ENCODE measurements at places on chromosomes 3 and 15.

- peak; percentile 65 for DNase-seq
Observed at GRCh38 chr3:81764665-81765064, 3.2 kb upstream of the GBE1 start.

- peak; percentile 46 for DNase-seq
Observed at GRCh38 chr15:70617076-70617910, 146.1 kb downstream of the UACA start.

DNA sequence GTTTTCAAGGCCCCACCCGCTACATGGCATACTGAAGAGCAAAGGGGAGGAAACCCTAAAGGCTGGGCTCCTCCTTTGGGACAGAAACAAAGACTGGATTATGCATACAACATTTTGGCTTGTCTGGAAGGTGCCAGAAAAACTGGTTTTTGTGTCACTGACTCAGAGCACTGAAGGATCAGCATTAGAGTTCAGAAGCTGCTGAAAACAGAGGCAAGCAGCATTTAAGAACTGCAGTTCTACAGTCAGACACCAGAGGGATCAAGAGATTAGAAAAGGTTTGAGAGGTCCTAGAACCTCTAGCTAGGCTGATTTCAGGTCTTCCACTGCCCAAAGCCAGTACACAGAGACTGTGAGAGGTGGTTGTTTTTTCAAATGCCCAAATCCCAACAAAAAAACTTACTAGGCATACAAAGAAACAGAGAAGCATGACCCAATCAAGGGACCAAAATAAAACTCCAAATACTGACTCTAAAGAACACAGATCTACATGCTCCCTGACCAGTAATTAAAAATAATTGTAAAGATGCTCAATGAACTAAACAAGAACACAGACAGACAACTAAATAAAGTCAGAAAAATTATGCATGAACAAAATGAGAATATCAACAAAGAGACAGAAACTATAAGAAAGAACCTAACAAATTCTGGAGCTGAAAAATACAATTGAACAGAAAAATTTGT, 91.2 kb downstream of the SENP2 start:
- peak; percentile 77 for DNase-seq

- no peak for DNase-seq
Observed at GRCh38 chr3:94614192-94614591, 551.3 kb downstream of the NSUN3 start.

- DNase-seq = peak; percentile 74
Observed at GRCh38 chr3:195172039-195172684, 98.8 kb downstream of the XXYLT1 start.

DNA sequence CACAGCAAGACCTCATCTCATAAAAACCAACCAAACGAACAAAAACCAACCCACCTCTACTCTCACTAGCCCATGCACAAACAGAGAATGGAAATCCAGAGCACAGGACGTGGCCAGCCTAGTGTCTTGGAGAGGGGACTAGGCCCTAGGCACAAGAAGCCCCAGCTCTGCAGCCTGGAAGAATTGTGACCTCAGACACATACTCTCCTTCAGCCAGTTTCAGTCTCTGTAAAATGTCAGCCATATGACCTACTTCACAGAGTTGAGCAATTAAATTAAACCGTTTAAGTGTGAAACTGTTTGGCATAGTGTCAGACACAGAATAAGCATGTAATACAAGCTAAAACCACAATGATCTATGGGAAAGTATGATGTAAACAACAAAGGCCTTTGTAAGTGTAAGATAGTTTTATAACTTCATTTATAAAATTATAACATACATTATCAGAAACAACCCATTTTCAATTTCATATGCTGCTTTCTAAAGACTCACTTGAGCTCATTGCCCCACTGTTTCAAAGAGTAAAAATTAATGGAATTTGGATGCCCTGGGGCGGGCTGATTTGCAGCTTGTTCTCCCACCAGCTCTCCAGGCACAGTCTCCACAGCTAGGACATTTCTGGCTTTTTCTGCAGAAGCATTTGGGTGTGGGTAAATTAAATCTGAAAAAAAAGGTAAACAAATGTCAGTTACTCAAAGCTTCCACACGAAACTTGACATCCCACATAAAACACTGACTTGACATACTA, 32.9 kb downstream of the TBC1D2B start:
- DNase-seq = no peak

DNA sequence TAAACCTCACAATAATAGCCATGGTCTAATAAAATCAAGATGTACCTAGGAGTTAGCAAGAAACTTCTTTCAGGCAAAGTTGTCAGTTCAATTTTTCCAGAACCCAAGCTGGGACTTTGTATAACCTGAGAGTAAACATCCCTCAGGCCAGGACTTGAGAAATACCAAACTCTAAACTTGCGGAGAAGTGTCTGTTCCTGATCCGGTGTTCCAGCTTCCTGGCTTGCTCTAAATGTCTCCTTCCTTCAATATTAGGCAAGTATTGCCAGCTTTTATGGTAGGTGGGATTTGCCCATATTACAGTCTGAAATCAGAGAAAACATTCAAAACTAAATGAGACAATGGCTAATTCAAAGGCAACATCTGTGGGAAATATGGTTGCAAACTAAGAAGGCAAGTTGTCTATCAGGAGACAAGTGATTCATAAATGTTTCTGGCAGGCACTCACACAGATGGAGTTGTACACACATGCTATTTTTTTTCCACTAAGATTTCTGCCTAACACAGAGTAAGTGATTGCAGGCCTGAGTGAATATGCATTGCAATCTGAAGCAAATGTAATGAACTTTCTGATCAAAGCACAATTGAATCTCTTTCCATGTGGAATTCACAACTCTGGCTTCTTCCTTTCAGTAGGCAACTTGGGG, 88.3 kb upstream of the COL8A1 start:
- no peak for DNase-seq

- no peak for DNase-seq
Observed at GRCh38 chr15:67021455-67021854, 43.9 kb upstream of the SMAD3 start.

DNA sequence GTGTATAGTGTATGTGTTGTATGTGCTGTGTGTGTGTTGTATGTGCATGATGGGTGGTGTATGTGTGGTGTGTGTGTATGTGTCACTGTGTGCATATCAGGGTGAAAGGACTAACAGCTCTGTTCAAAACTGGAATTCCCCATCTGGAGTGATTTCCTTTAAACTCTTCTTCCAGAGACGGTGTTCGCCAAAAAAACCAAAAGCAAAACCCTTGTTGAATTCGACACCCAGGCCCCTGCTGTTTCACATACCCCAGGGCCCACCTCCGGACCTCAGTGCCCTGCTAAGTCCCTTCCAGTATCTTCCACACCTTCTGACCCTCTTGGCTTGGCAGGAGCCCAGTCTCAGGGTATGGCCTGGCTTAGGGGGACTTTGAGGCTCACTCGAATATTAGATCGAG, 44.9 kb upstream of the SEC13 start:
- no peak for DNase-seq

DNA sequence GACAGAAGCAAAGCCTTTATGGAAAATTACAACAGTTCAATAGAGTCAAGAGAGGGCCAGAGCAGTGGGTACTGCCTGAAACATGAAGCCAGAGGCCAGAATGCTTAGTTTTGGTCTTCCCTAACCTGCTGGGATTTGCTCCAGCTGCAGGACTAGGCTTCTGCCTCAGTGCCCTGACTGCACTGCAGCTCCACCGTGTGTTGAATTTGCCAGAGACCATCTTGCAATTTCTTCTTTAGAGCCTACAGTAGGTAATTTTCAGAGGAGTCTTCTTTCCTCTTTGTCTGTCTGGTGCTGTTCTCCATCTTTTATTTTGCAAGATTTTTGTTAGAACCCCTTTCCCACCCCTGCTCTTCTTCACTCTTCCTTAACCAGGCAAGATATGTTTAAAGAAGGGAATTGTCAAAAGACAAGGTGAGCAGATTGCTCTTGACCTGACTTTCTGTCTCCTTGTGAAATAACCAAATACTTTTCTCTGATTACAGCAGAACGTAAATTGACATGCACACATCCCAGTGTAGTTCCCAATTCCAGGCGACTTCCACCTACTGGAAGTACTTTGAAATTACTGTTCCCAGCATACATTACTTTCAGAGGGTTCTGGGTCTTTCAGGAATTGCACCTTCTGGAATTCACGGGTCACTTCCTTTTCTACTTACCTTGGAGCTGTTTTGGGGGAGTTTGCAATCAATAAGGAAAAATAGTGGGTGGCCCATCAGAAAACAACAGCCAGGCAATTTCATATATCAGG, 161.2 kb downstream of the MINAR1 start:
- DNase-seq = peak; percentile 8

GRCh38 chr3:37793889-37794591, 67.6 kb upstream of the CTDSPL start:
- DNase-seq = no peak

DNA sequence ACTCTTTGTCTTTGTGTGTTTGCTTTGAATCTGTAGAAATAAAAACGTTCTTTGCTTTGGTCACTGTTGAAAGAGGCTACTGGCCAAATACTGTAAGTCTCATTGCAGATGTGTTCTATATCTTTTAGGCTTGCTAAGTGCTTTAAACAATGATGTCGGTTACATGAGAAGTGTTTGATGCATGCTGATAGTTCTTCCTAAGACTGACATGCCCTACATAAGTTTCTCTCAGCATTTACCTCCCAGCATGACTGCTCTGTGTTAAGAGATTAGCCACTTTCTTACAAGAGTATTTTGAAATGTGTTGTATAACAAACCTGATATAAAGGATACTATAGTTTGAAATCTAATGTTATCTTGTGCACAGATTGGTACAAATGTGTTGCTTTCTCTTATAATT, 1088.7 kb downstream of the NSUN3 start:
- DNase-seq = no peak

DNA sequence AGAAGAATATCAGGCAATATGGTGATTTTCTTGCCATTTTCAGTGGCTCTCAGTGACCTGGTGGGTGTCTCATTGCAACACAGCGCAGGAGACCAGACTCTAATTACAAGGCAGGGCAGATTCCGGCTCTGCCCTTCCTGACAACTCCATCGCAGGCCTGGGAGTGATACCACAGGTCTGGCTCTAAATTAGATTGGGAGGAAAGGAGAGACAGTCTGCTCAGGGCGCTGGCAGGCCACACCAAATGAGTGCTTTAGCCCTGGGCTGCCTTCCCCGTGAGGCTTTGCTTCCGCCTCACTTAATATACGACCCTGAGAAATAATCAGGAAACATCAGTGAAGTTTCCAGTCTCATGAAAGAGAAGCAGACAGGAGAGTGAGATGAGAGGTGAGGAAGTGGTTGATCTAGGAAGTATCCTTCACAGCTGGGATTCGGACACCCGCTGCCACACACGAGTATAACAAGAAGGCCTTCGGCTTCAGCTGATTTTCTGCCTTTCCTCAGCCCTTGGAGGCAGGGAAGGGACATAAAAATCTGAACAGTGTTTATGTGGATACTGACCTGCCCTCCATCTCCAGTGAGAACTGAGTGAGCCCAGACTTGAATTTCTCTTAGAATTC, 73.7 kb upstream of the PROK2 start:
- no peak for DNase-seq

- DNase-seq = no peak
Observed at GRCh38 chr3:18177271-18177670, 247.9 kb downstream of the SATB1 start.

DNA sequence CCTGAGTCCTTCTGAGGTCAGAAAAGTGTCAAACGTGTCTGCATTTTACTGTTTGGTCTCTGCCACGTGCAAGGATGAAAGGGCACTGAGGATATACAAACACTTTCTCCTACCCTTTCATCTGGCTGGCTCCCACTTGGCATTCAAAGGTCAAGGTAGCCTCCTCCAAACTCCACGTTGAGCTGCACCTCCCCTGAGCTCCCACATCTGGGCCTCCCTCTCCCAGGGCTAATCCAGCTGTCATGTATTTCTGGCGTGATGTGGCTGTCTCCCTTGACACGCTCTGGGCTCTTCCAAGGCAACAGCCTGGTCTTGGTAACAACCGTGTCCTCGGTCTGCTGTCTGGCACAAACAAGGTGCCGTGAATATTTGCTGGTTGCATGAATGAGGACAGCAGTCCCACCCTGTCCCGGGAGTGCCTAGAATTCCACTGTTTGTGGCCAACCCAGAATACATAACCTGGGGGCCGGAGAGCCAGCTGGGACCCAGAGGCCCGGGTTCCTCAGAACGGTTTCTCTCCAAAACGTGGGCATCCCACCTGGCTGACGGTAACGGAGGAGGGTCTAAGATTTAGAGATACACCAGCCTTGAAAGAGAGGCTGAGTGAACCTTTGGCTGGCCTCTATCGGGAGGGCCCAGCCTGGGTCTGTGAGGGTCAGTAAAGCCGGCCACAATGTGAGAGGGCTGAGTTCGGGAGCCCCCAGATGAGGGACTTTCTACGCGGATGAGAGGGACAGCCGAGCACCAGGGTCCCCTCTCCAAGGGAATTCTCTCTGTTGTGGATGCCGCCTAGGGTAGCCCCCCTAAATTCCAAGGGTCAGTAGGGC, 767 bp downstream of the GLT8D1 start:
- DNase-seq = peak; percentile 40

- DNase-seq = peak; percentile 77
Observed at GRCh38 chr3:100024520-100025303, 89.6 kb downstream of the FILIP1L start.

GRCh38 chr3:68681766-68682165, 250.6 kb downstream of the TAFA4 start:
- DNase-seq = no peak

DNA sequence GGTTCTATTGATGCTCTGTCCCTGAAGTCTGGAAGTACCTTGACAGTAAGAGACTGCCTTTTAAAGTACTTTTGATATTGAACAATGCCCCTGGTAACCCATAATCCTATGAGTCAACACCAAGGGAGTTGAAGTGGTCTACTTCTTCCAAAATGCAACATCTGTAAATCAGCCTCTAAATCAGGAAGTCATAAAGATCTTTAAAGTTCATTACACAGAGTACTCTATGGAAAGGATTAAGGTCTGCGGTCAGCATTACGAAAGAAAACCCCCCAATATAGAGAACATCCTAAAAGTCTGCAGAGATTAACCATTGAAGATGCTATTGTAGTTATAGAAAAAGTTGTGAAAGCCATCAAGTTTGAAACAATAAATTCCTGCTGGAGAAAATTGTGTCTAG, 52.7 kb upstream of the CMC1 start:
- DNase-seq = no peak

GRCh38 chr15:34085746-34086145, 15.9 kb downstream of the EMC7 start:
- DNase-seq = no peak

GRCh38 chr3:119408243-119408950, 55.0 kb downstream of the TMEM39A start:
- no peak for DNase-seq

DNA sequence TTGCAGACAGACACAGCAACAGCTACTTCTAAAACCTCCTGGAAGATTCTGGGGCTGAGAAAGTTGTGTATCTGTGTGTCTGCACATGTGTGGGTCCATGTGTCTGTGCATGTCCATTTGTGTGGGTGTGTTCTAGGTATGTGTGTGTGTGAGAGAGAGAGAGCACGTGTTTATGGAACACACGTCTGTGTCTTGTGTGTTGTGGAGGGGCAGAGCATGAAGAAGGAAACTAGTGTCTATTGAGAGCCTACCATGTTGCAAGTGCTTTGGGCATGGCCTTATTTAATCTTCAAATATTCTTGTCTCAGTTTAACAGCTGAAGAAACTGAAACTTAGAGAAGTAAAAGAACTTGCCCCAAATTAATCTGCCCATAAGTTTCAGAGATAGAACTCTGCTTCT, 327.5 kb downstream of the UACA start:
- no peak for DNase-seq

- peak; percentile 96 for DNase-seq
Observed at GRCh38 chr3:172749230-172749965, 1.1 kb upstream of the ECT2 start.

- peak; percentile 16 for DNase-seq
Observed at GRCh38 chr3:32646761-32647160, 38.2 kb upstream of the CNOT10 start.
